ENCODE measurements at places on chromosomes 5 and 9.

DNA sequence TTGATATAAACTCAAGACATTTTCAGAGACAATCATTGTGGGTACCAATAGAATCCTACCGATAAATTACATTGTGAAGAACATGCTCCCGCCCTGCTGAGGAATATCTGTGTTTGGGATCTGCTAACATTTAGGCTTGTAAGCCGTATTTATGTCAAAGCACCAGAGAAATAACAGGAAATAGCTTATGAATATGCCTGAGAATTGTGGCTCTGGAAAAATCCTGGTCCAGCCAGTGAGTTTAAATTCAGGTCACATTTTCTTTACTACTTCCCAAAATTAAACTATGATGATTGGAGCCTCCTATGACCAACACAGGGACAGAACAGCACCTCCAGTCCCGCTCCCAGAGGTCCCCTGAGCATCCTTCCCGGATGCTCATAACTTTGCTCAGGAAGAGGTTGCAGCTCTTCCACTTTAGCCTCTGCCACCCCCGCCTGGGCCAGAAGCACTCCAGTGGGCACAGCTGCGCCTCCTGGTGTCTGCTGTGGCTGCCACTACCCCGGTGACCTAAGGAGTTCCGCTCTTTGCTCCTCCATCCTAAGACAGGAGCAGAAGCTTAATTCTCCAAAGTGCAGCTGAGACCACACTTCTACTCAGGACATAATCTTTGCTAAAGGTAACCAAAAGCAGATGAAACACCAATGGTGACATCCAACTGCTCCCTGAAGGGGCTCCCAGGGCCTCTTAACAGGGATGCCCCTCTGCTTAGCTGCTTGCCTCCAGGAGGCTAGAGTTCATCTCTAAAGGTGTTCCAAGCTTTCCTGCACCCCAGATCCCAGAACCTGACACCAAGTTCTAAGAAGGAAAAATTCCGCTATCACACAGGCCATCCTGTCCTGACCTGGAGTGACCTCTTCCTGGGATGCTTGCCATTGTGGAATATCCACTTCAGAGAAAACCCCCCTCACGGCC is 58.8 kb downstream of the SLC1A1 start:
- DNase-seq: no peak

DNA sequence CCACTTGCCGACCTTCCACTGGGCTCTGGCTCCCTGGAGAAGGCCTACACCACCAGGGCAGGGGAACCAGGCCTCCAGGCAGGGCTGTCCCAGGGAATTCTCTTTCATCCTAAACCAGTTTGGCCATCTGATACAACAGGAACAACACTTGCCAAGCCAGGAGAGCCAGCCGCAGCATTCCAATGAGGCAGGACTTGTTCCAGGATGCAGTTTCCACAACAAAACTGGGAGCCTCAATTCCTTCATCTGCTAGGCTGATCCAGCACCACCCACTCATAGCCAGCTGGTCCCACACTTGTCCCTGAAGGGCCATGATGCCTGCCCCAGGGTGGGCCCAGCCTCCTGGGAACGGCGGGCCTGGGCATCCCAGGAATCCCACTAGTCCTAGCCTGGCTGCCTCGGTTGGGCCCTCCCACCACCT is 26.0 kb downstream of the BICD2 start:
- no peak for DNase-seq

DNA sequence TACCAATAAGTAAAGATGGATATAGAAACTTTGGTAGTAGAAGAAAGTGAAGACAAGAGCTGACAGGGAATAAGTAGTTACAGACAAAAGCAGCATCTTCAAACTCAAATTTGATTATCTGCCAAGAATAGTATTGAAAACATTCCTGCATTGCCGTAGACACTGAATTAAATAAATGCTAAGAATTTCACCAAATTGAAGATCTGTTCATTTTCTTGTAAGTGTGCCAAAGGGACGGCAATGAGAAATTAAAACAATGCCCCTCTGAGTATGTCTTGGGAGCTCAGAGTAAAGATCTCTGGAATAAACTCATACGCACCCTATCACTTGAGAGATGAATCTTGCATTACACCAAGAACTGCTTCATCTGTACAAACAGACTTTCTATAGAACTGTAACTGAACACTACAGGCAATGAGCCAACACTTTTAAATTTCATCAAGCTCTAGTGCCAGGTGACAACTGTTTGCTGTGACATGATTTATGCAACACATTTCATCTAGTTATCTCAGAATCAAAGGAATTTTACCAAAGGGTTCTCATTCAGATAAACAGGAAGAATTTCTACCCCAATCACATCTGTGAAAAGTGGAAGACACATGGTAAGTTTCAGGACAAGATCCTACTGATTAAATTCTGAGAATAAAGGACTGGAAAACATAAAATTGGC is 66.9 kb downstream of the RFX3 start:
- DNase-seq: no peak

GRCh38 chr5:58025809-58026208 is 434.1 kb downstream of the PLK2 start:
- no peak for DNase-seq

GRCh38 chr5:180586204-180586603 is 5.1 kb downstream of the SCGB3A1 start:
- no peak for DNase-seq

- no peak for DNase-seq
These were observed 219.0 kb downstream of the BNC2 start for GRCh38 chr9:16651446-16651964.

DNA sequence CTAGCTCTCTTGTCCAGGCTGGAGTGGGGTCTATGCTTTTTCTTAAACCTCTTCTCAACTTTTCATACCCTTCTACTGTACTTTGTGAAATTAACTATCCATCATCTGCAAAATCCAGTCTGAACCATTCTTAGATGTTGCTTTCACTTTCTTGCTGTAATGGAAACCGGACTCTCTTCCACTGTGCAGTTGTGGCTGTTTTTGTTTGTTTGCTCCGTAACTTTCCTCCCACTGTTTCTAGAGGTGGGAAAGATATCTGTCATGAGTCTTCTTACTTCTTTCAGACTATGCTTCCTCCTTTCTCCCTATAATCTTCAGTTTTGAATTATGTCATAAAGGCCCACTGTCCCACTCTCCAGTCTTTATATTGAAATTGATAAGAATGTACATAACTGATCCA is 6.5 kb downstream of the TNPO1 start:
- no peak for DNase-seq

GRCh38 chr5:151585970-151586369 is 5.2 kb downstream of the FAT2 start:
- no peak for DNase-seq

DNA sequence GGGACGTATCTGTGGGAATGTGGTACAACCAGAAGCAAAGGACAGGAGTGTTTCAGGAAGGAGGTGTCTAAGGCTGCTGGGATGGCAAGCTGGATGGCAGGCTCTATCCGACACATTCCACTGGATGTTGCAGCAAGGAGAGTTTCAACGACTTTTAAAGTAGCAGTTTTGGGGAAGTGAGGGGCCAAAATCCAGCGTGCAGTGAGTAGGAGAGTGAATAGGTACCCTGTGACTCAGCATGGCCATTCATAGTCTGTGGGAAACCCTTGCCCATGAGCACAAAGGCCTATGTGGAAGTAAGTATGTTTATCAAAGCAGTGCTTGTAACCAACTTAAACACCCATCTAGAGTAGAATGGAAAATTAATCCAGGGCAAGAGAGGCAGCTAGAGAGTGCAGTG is 664.7 kb downstream of the ACTL7B start:
- no peak for DNase-seq

- no peak for DNase-seq
These were observed 286.6 kb upstream of the POU5F2 start for GRCh38 chr5:94028001-94028400.

DNA sequence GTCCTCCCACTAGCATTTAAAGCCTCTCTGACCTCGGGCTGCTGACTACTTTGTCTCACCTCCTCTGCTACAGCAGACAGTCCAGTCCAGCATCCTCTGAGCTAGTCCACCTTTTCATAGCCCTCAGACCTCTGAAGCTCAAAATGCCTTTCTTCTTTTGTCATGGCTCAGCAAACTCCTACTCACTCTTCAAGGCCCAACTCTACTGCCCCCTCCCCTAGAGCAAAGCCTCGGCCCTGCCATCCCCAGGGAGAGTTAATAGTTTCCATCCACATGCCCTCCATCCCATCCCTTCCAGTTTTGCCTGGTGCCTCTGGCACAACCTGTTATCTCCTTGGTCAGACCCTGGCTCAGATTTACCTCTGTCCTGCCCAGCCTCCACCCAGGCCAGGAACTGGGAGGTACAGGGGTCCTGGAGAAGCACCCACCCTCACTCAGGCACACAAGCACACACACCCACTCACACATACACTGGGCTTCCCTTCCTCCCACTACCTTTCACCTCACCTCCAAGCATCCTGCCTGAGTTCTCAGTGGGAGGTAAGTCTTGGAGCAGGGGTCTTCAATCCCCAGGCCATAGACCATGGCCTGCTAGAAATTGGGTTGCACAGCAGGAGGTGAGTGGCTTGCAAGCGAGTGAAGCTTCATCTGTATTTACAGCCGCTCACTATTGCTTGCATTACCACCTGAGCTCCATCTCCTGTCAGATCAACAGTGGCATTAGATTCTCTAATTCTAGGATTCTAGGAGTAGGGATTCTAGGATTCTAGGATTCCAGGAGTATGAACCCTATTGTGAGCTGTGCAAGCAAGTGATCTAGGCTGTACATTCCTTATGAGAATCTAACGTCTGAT is 18.1 kb downstream of the PDLIM4 start:
- DNase-seq: no peak

DNA sequence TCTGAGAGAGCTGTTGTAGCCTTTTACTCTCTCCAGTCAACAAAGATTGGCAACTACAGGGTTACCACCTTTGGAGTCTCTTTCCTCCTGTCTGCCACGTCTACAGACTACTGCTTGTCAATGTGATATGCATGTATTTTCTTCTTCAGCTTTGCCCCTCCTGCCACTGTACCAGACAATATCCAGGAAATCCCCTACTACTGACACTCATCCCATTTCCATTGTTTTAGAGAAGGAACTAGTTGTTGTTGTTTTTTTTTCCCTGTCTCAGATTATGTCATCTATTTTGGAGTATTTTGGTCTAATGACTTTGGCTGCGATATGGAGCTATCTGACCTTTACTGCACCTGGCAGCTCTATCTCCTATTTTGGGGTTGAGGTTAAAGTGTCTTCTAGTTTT is 50.1 kb upstream of the MACIR start:
- DNase-seq: no peak

- no peak for DNase-seq
These were observed 500.4 kb downstream of the IRX1 start for GRCh38 chr5:4095918-4096630.

GRCh38 chr5:156411185-156411613 is 84.2 kb downstream of the SGCD start:
- no peak for DNase-seq

DNA sequence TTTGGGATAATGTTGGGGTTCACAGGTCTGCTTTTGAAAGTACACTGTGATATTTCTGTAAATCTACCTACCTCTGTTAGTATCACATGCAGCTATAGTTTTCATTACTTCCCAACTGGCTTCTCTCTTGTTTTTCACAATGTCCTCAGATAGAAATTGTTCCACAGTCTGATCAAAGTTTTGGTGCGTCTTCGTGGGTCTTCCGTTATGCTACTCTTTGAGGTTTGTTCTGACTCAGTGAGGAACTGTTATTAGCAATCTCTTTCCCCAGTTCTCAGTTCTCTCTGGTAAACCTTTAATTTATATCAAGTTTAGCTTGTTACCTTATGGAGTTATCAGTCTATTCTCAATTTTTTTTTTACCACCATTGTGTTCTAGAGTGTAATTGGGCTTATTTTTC is 2061.2 kb upstream of the CDH9 start:
- DNase-seq: no peak

Data from stimulated activated CD4-positive, alpha-beta T cell treated with anti-CD3 and anti-CD28 coated beads, Interleukin-4, amount 100 ng/mL, for 24 hours (primary cell).